NCI-H526 treated with DMSO at 0.1 percent for 48 hours (cell line): ENCODE measurements at places on chromosomes 1 and 21.

GRCh38 chr1:57674801-57675200 is 250.9 kb upstream of the DAB1 start:
- DNase-seq = no peak

GRCh38 chr1:145994391-145995120 is 1.8 kb downstream of the TXNIP start:
- no peak for DNase-seq

GRCh38 chr1:154469844-154470560 is 32.0 kb upstream of the TDRD10 start:
- no peak for DNase-seq

DNA sequence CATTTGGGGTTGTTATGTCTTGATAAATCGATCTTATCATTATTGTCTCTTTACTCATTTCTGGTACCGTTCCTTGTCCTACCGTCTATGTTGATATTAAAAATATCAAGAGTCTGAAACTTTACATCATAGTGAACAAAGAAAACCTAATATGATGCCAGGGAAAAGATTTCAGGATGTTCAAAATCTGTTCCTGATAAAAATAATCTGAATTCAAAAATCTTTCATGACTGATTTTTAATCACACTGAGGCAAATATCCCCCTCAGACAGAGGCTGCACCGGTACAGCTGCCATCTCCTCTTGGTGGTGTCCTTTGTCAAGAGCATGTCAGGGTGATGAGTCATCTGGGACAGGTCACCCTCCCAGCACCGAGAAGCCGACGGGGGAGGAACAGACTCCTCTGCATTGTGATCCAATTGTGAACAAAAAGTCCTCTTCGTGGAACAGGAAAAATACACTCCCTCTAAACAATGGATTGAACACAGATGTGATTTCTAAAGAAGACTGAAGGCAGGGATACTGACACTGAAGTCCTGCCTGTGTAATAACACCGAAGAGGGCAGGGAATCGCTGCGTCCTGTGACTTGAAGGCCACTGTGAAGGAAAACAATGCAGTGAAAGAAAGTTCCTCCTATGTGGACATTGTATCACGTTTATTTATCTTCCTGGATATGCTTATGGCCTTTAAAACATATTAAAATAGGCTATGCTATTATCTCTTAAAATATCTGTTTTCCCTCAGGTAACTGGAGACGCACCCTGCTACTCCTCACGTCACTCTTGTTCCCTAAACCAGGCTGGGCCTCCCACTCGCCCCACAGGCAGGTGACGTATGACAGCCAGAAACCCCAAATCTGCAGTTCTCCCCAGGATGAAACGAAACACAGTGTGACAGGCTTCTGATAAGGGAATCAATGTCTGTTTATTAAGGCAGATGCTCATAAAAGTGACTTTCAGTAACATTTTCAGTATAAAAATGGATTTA is 4.3 kb upstream of the SPATC1L start:
- no peak for DNase-seq

DNA sequence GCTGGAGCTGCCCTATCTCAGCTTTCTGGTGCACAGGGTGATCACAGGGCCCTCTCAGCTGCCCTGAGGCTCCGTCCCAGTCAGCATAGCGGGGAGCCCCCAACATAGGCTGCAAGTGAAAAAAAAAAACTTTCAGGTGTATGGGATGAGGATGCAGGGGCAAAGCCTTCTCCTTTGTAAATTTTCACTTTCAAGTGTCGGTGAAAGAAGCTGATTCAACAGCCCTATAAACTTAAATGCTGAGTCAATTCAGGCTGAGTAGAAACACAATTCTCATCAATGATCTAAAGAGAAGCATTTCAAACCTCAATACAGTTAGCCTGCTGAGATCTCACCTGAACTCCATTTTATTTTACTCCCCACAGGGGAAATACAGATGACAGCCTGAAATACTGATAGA is 171.2 kb downstream of the SEC16B start:
- DNase-seq = no peak

DNA sequence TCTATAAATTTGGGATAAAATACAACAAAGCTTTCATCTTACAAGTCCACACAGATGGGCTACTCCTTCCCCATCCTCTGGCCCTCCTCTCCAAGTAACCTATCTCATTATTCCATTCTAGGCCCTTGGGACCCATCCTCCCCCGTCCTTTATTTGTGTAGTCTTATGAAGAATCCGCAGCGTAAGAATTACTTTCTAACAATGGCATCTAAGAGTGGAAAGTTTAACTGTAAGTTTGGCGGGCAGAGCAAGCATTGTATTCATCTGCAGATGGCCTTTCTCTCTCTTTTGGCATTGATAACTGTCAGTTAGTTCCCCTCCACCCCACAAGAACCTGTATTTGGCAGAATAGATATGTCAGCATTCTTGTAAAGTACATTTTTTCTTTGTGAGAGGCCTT is 91.9 kb upstream of the TSPAN2 start:
- no peak for DNase-seq

DNA sequence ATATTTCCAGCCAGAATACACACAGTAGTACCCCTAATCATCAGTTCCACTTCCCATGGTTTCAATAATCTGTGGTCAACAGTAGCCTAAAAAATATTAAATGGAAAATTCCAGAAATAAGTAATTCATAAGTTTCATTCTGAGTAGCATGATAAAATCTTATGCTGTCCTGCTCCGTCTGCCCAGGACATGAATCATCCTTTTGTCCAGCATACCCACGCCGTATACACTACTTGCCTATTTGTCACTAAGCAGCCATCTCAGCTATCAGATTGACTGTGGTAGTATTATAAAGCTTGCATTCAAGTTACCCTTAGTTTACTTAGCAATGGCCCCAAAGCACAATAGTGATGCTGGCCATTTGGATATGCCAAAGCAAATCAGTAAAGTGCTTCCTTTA is 118.7 kb downstream of the SLC5A9 start:
- DNase-seq = no peak

DNA sequence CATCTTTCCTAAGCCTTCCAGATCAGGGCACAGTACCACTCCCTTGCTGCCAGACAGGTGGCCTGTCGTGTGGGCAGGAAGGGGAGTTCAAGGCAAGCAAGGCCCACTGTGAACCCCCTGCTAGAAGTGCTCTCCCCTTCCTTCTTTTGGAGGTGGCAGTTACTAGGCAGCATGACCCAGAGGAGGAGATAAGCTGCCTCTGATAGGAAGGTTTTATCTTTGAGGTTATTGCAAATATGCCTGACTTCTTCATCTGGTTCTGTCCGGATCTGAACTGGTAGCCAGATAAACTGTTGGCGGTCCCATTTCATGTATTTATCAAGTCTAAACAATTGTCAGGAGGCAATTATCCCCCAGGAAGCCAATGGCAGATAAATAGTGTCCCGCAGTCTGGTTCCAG is 198.2 kb upstream of the LMO4 start:
- no peak for DNase-seq

DNA sequence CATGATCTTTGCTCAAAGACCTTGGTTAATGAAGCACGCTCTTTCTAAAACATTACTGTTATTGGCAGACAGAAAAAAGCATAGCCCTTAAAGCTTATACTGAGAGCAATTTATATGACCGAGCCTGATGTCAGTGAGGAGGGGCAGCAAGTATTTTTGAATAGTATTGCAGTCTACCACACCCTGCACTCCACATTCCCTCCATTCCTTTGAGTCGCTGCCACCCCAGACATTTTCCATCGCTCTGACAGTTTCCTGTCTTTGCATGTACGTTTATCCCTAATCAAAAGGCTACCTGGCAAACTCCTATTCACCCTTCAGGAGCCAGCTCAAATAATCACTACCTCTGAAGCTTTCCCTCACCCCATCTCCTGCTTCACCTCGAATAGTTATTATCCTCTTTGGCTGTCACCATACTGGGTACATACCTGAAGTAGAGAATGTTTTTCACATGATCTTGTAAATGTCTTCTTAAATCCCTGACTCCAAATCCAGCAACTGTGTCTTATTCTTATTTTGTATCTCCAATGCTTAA is 5.5 kb upstream of the JUN start:
- DNase-seq = no peak

DNA sequence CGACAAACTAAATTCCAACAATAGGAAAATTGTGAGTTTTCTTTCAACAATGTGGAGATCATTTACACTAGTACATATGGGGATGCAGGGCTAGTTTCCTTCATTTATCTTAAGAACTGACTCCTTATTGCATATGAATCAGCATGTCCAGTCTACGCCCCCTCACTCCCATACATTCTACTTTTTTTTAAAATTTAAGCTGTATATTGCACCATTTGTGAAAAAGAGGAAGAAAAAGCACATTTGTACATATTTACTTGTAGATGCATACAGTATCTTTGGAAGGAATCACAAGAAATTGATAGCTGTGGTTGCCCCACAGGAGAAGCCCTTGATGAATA is 15.9 kb downstream of the VPS26C start:
- DNase-seq = no peak

- DNase-seq = no peak
These were observed 11.7 kb downstream of the URB2 start for GRCh38 chr1:229637746-229638145.

DNA sequence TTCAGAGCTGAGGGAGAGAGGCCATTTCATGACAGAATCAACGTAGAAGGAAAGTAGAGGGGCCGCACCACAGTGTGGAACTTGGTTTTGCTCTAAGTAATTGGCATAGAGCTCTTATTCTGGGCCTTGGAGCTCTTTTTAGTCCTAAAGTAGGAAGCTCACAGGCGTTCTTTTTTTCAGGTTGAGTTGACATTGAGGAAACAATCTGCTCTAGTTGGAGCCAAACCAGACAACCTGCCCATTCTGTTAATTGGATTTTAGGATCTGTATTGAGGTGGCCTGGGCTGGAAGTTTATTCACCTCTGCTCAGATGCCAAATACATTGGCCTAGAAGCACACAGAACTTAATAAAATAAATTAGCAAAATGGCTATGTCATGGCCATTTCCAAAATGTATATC is 1093.9 kb downstream of the ADGRL2 start:
- DNase-seq = no peak

- DNase-seq = no peak
These were observed 729 bp upstream of the CDCA8 start for GRCh38 chr1:37691497-37692077.

GRCh38 chr1:27318596-27318995 is 3.4 kb upstream of the TMEM222 start:
- DNase-seq = no peak

GRCh38 chr1:158809862-158810261 is 21.3 kb upstream of the MNDA start:
- DNase-seq = no peak

DNA sequence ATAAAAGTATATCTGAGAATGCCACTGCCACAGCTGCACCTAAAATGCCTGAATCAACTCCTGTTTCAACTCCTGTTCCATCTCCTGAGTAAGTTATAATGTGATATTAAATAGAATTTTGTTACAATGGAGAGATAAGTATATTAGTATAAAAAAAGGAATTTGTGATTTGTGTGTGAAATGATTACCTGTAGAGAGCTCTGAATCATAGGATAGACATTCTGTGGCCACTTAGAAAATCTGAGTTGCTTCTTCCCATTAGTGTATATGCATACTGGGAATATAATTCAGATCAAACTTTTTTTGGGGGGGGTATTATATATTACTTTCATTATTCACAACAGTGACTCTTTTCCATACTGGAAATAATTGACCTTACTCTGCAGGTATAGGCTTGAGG is 52.9 kb downstream of the SUCO start:
- DNase-seq = no peak

DNA sequence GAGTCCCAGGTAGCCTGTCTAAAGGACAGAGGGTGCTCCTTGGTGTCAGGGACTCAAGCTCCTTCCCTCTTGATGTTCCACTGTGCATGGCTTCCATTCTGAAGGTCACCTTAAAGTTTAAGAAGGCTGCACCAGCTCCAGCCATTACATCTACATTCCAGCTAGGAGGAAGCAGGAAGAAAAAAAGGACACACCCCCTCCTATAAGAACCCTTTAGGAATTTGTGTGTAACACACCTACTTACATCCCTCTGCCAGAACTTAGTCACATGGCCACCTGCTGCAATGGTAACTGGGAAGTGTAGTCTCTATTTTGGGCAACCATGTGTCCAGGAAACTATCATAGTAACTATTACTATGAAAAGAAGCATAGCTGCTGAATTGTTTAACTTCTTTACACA is 161.6 kb upstream of the KLHDC7A start:
- no peak for DNase-seq

- DNase-seq = no peak
These were observed 94.1 kb downstream of the RPE65 start for GRCh38 chr1:68355614-68356013.

GRCh38 chr1:51842261-51842660 is 36.3 kb downstream of the NRDC start:
- no peak for DNase-seq

- DNase-seq = no peak
These were observed 993 bp downstream of the DDX59 start for GRCh38 chr1:200668514-200669313.

GRCh38 chr1:91805311-91805801 is 80.6 kb downstream of the TGFBR3 start:
- DNase-seq = no peak

DNA sequence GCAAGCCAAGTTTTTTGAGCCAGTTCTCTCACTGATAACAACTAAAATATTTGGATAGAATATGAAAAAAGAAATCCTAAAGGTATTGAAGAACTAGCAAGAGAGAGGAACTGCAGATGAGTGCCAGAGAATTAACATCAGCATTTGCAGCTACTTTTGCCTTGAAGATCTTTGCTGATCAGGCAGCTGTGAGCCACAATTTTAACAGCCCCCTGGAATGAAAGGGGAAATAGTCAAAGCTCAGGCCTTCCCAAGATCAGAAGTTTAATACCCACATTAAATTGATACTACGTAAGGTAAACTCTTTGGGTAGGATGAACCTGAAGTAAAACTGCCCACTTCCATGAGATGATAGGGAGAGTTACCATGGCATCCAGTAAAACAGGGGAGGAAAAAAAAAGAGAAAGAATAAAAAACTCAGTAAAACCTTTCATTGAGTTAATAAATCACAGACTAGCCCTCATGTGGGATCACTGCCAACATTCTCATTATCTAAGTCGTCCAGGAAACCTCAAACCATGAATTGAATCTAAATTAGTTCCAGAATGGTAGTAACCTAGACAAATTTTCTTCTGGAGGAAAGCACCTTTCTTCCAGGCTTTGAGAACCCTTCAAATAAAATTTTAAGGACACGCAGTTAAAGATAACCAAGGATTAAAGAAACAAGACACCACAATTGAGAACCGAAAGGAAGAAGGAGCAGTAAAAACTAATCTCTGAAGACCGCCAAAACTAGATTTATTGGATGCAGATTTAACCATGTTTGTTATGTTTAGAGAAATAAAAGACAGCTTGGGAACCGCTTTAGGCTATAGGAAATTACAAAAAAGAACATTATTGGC is 28.3 kb downstream of the SCP2 start:
- DNase-seq = no peak

GRCh38 chr1:228487336-228488124 is at the start of gene RNF187:
RNF187 (plus strand) TSS chr1:228487382.
- DNase-seq = no peak

- no peak for DNase-seq
These were observed 3.1 kb upstream of the BCL10 start for GRCh38 chr1:85279458-85280080.

- no peak for DNase-seq
These were observed 405.6 kb downstream of the NPHP4 start for GRCh38 chr1:5586629-5587028.

GRCh38 chr1:20821466-20821865 is 34.4 kb upstream of the HP1BP3 start:
- no peak for DNase-seq
